ENCODE measurements at places on chromosomes 1 and 21.

GRCh38 chr1:119893238-119893791 lies 3.0 kb downstream of the ADAM30 start:
- DNase-seq = no peak

DNA sequence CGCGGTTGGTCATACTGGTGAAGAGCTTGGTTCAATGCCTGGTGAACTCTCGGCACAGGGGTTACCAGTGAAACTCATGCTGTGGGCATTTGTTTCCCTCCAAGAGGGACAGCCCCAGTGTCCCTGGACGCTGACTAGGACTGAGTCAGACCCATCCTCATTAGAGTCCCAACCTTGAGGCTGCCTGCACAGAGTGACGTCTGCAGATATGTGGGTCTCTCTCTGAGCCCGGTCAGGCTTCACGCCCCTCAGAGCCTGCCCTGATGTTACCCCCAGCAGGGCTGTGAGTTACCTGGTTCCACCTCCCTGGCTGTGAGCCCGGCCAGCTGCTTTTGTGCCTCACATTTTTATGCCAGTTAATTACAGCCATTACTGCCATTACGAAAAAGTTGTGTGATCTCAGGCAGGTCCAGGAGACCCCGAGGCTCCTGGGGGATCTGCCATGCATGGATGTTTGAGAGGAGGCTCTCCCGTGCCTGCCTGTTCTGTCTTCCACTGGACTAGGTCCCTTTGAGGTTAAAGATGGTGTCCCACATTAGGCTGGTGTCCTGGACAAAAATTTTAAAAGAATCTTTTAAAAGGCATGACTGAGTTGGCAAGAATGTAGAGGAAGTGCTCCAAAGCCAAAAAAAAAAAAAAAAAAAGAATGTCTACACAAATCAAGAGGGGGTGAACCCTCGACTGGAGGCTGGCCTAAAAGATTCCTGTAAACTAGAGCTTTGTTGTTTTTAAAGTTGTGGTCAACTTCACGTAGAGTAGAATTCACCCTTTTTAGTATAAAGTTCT lies 36.6 kb upstream of the PADI1 start:
- DNase-seq = no peak

DNA sequence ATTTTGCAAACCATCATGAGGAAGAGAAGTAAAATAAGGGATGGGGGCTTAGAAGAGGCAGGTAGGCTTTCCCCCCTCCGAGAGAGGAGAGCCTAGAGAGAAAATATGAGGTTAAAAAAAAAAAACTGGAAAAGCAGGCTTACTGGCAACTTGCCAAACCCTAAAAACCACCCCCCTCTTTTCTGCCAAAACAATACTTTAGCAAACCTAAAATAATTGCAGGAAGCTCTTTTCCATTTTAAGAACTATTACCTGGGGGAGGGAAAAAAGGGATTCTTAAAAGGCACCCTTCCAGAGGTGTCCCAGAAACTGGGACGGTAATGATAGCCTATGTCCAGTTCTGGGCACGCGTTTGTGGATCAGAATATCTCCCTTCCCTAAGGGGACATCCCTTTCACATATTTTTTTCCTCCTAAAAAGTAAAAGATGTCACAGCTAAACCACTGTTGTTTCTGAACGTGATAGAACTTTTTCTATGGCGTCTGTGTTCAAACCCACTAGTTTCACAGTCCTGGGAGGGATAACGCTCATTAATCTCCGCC lies 1.1 kb upstream of the NFIA start:
- DNase-seq = no peak

- DNase-seq = no peak
Measured at GRCh38 chr21:45855248-45855811, 126.2 kb upstream of the COL6A1 start.

DNA sequence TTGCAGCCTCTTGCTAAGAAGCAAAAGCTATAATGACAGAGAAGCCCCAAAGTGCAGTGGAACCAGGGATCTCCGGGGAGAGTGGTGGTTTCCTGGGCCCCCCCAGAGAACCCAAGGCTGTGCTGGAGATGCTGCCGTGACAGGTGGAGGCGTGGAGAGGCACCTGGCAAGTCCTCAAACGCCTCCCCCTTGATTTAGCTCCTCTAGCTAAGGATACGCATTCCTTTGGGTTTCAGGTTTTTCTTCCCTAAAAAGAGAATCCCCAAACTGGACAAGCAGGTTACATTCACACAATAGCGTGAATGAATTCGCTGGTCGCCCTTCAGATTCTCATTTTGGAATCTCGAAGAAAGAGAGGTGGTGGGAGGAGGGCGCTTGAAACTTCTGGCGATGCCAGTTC lies 853 bp upstream of the ATP1A1 start:
- DNase-seq = no peak
